ENCODE measurements at places on chromosomes 4 and X.

- no peaks in the 10 kb centered on the region for H3K4me1 ChIP-seq
- H3K4me3 ChIP-seq: no peak overlapping the region
- no peak overlapping the region for H3K27ac ChIP-seq
- H3K27me3 ChIP-seq: no peaks in the 10 kb centered on the region
- H3K36me3 ChIP-seq: no peaks in the 10 kb centered on the region
Measured at GRCh38 chr4:18666322-18666721, 644.8 kb upstream of the LCORL start.

- H3K27ac ChIP-seq: no peak overlapping the region
- no peak for DNase-seq
- H3K36me3 ChIP-seq: no peaks in the 10 kb centered on the region
Measured at GRCh38 chr4:136088211-136088867, 1444.0 kb downstream of the PCDH18 start.

DNA sequence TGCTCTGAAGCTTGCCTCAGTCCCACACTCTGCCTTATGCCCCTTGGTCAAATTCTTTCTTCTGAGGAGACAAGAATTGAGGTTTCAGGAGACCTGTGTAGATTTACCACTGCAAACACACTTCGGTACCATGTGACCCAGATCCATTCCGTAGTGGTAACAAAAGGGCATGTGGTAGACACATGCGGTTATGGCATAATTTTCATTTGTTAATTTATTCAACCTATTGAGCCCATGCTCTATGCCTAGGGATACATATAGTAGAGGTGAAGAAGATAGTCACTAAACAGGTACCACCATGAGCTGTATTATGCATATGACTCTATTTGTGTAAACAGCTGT, 190.9 kb downstream of the NDST4 start:
- H3K27ac ChIP-seq: no peak overlapping the region
- H3K27me3 ChIP-seq: no peaks in the 10 kb centered on the region
- DNase-seq: no peak
- H3K36me3 ChIP-seq: no peaks in the 10 kb centered on the region
- no peaks in the 10 kb centered on the region for H3K4me1 ChIP-seq

- H3K27ac ChIP-seq: no peak overlapping the region
- no peak overlapping the region for H3K4me3 ChIP-seq
- no peak for DNase-seq
- no peaks in the 10 kb centered on the region for H3K4me1 ChIP-seq
- no peaks in the 10 kb centered on the region for H3K36me3 ChIP-seq
Measured at GRCh38 chr4:140743194-140743931, 12.8 kb downstream of the TBC1D9 start.

DNA sequence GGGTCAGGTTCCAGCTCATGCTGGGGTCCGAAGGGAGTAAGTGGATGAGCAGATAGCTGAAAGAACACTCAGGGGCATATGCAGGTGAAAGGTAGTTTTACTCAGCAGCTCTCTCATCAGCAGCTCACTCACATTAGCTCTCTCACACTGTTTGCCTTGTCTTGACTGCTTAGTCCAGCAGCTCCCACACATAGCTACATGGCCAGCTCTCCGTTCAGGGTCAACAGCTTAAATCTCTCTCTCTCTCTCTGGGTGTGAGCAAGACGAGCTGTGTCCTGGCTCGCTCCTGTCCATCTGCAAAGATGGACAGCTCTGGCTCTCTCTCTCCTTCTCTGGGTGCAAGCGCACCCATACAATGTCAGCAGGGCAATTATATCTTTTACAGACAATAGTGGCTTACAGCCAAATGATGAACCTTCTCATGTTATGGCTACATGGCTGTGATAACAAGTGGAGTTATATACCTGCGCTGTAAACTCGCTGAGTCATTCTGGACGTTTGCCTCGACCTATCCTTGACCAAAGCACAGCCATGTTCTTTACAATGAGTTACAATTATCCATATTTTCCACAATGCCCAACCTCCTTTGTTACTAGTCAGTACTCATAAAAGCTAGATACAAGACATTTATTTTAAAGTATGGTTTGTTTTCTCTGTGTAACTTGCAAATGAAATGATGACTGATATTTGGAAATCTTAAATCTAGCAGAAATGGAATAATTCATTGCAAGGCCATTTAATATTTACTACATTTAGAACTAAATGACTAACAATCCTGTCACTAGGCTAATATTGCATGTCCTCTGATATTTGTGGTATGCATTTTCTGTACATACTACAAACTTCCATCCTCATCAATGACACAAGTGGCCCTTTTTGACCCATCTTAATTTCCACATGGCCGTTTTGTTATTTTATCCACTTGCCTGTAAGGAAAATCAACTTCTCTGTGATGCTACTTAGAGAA, 9.3 kb downstream of the PAPSS1 start:
- no peak for DNase-seq
- H3K4me3 ChIP-seq: no peak overlapping the region

DNA sequence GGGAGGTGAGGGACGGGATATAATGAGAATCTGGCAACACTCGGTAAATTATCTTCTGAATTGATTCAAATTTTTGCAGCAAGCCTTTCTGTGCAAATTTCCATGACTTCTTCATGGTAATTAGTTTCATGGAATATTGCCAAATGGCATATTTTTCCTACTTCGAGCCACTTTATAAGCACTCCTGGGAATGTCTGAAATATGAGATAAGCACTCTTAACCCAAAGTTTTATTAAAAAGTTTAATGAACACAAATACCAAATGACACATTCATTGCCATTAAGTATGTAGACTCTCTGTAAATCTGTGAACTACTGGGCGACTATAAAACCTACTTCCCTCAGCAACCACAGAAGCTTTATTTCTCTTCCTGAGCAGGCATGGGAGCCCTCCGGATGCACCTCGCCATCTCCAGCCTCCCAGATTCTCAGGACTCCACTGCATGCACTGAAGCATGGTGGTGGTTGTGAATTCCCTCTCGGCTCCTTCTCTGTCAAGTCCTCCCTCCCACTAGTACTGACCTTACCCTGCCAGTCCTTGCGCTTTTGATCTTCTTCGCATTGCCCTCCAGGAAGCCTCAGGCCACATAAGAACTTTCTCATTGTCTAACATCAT, 154.4 kb upstream of the RPL34 start:
- H3K36me3 ChIP-seq: no peaks in the 10 kb centered on the region
- no peak for DNase-seq
- H3K27me3 ChIP-seq: peaks cover 5% of the 10 kb centered on the region

- peaks cover 5% of the 10 kb centered on the region for H3K27me3 ChIP-seq
- no peaks in the 10 kb centered on the region for H3K4me1 ChIP-seq
- no peak overlapping the region for H3K4me3 ChIP-seq
- H3K27ac ChIP-seq: no peak overlapping the region
- peaks cover 2% of the 10 kb centered on the region for H3K36me3 ChIP-seq
Measured at GRCh38 chr4:56861360-56861759, 39.9 kb upstream of the SPINK2 start.

DNA sequence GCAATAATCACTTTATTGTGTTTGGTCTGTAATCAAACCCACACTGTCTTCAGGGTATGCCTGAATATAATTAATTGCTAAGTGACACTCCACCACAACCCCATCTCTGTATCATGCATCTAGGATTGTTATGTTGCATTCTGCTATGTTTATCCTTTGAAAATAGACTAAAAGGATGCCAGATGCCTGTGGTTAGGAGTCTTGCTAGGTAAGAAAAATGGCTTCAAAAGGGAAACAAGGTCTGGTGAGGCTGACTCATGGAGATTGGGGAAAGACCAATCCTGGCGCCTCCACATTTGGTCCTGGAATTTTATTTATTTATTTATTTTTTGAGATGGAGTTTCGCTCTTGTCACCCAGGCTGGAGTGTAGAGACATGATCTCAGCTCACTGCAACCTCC, 360.5 kb upstream of the SLC7A11 start:
- no peak overlapping the region for H3K27ac ChIP-seq
- H3K27me3 ChIP-seq: no peaks in the 10 kb centered on the region
- no peak overlapping the region for H3K4me3 ChIP-seq
- no peaks in the 10 kb centered on the region for H3K36me3 ChIP-seq
- H3K4me1 ChIP-seq: no peaks in the 10 kb centered on the region

GRCh38 chr4:103692615-103693014, 27.2 kb downstream of the TACR3 start:
- H3K27ac ChIP-seq: no peak overlapping the region
- no peak overlapping the region for H3K4me3 ChIP-seq
- no peaks in the 10 kb centered on the region for H3K36me3 ChIP-seq
- no peaks in the 10 kb centered on the region for H3K27me3 ChIP-seq
- H3K4me1 ChIP-seq: no peaks in the 10 kb centered on the region
- DNase-seq: no peak

- H3K27me3 ChIP-seq: no peaks in the 10 kb centered on the region
- H3K36me3 ChIP-seq: no peaks in the 10 kb centered on the region
- H3K27ac ChIP-seq: no peak overlapping the region
- no peak for DNase-seq
Measured at GRCh38 chr4:31645236-31645635, 925.1 kb downstream of the PCDH7 start.
